AG10803 (cell line): ENCODE measurements at places on chromosomes 11 and 22.
A peak's percentile ranks its signal among the peaks of the same experiment; 100 is the strongest.

- peak; percentile 6 for DNase-seq
Observed at GRCh38 chr11:69311767-69312385, 17.9 kb downstream of the MYEOV start.

GRCh38 chr11:112861356-112861755, 99.9 kb upstream of the NCAM1 start:
- DNase-seq, result no peak

- no peak for DNase-seq
Observed at GRCh38 chr22:42868751-42869251, 11.7 kb upstream of the ARFGAP3 start.

DNA sequence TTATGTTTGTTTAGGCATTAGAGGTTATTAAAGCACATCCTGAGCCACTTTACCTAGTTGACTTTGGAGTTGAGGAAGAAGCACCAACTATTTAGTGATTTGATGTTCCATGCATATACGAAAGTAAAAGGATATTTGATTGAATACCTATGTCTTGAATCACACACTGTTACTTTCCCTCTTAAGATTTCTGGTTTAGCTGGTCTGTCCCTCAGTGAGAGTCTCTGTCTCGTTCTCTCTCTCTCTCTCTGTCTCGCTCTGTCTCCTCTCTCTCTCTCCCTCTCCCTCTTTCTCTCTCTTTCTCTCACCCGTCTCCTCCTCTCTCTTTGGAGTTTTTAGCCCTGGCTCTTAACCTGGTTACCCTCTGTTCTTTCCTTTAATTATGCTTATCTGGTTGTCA, 11.0 kb downstream of the CTNND1 start:
- no peak for DNase-seq

DNA sequence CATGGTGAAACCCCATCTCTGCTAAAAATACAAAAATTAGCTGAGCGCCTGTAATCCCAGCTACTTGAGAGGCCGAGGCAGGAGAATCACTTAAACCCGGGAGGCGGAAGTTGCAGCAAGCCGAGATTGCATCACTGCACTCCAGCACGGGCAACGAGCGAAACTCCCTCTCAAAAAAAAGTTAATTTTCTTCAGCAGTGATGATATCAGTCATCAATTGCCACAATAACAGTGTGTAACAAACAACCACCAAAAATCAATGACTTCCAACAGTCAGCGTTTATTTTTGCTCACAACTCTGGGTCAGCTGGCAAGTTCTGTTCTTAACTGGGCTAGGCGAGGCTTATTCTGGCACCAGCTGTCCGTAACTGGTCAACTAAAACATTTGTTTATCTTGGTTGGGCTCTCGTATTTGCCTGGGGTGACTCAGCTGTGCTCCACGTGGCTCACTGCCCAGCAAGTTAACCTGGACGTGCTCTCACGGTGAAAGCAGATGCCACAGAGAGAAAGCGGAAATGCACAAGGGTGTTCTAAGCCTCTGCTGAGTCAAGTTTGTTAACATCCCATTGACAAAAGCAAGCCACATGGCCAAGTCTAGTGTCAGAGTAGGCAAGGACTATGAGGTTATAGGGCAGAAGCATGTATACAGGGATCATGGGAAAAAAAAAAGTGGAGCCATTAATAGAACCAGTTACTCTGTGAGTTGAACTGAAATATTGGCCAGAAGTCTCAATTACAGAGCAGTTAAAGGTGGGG, 52.1 kb downstream of the LHFPL7 start:
- peak; percentile 88 for DNase-seq

GRCh38 chr22:27327981-27328721, 473.4 kb downstream of the MN1 start:
- no peak for DNase-seq

- no peak for DNase-seq
Observed at GRCh38 chr11:92316106-92316809, 91.6 kb downstream of the FAT3 start.

DNA sequence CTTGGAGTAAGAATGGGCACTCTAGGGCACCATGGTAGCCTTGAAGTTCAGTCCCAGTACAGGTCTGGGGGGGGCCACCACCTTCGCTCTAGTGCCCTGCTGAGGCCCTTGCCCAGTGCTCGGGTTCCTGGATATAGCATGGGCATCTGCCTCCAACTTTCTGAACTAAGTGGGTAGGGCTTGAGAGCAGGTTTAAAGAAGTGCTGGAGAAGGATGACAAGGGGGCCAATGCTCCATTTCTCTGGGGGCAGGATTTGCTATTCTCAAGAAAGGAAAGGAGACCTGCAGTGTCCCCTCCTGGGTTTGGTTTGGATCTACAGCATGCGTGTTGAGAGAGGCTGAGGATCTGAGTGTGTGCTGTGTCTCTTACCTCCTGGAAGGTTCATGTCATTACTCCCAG, 82.2 kb upstream of the SUSD2 start:
- no peak for DNase-seq

DNA sequence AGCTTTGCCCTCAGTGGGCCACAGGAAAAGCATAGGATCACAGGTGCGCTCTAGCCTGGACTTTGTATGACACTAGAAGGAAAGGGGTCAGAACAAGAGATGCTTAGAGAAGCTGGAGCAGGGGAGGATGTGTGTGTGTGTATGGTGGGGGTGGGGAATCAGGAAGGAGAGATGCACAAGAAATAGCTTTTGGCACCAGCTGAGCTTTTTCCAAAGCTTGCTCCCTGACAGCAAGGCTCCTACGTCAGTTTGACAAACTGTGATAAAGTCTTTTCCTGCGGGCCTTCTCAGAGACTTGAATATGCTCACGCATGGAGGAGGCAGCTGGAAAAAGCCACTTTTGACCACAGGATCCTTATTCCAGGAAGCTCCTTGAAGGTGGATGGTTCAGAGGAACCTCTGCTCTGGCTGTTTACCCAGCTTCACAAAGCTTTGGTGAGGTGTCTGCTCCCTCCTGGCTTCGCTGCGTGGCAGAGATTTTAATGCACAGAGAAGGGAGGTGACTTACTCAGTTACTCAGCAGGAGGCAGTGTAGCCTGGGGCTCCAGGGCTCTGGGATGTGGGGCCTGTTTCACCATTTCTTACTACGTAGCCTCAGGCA, 3.9 kb downstream of the CDC42EP1 start:
- DNase-seq, result no peak

GRCh38 chr22:41405588-41405987, 23.8 kb downstream of the TEF start:
- DNase-seq, result no peak

GRCh38 chr22:32997295-32997694, 60.9 kb downstream of the SYN3 start:
- DNase-seq, result no peak

DNA sequence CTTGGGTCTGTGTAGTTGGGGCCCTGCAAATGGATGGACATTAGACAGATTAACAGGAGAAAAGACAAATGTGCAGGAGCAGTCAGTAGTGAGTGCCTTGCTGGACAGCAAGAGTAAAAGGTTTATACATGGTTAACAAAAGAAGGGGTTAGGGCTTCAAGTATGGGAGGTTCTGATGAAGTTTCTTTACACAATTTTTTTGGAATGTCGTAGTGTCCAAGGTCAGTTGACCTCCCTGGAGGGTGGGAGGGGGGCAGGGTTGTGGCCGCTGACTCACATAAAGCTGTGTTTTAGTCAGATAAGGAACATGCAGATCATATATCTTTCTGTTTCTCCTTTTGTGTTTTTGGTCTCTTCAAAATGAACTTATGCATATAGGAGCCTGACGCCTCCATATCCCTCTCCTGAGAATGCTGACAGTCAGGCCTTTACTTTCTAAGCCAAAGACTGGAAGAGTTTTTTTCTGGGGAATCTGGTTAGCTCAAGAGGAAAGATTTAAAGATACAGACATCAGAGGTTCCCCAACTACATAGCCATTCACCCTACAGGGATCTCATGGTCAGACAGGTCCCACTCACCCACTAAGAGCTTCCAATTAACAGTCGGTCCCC, 134.3 kb downstream of the NECTIN1 start:
- peak; percentile 47 for DNase-seq

GRCh38 chr11:133955945-133956421, 785 bp downstream of the IGSF9B start:
- DNase-seq, result no peak

- peak; percentile 9 for DNase-seq
Observed at GRCh38 chr11:110092111-110092514, 1.1 kb upstream of the ZC3H12C start.

- DNase-seq, result peak; percentile 56
Observed at GRCh38 chr11:105004021-105004420, 18.9 kb downstream of the CASP5 start.

DNA sequence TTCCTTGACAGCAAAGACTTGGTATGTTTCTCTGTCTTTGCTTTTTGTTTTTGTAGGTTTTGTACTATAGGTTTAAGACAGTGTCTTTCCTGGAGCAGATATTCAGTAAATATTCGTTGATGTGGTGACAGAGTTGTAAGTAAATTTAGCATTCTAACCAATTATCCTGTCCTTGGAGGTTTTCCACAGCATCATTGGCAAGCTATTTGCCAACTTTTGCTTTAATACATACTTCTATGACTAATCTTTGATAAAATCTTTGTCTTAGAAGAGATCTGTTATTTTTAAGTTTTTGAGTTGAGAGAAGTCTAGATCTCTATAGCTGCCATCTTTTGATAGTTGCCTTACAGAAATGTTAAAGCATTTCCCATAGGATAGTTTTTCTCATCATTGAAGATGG, 3.8 kb downstream of the USP47 start:
- peak; percentile 31 for DNase-seq

DNA sequence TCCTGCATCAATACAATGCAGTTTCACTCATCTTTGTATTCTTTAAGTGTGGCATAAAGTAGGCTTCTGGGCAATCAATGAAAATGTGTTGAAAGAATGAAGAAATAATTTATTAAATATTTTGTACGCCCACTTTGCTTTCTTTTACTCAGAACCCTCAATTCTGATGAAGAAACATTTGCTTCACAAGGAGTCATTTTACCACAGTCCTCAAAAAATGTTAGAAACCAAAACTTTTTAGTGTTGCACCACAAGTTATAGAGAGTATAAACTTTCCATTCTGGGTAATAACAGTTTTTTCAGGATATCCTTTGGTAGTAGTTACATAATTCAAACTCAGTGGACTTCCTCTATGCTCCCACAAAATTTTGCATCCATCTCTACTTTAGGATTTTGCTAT, 360.5 kb downstream of the DLG2 start:
- DNase-seq, result no peak

DNA sequence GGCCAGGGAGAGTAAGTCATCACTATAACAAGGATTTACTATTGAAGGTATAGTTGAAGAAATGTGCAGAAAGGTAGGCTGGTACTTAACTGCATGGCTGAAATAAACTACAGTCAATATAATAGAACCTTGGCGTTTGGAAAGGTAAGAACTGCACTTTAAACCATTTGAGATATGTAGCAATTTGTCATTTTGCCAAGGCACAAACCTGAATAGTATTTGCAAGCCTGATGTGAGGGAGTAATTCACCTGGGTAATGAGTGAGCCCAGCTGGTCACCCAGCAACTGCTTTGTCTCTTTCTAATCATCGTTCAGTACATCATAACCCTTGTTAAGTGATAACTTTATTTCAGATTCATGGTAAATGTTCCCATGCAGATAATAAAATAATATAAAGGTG, 62.3 kb upstream of the SCUBE2 start:
- no peak for DNase-seq

GRCh38 chr11:134485316-134485715, 73.3 kb upstream of the B3GAT1 start:
- no peak for DNase-seq

DNA sequence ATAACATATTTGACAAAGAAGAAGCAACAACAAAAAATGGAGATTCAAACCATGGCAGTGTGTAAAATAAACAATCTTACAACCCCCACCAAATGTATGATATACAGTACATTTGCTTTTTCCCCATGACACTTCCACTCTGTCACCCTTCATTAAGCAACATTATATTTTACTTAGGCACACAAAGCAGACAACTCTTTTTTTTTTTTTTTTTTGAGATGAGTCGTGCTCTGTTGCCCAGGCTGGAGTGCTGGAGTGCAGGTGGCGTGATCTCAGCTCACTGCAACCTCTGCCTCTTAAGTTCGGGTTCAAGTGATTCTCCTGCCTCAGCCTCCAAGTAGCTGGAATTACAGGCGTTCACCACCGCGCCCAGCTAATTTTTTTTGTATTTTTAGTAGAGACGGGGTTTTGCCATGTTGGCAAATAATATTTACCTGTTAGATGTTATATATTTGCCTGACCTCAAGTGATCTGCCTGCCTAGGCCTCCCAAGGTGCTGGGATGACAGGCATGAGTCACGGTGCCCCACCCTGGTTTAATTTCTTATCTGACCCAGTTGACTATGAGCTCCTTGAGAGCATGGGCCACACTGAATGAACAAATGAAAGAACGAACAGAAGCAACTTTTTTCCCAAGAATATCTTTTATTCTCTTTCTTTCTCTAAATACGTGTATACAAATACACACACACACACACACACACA, 5.5 kb upstream of the PCF11 start:
- no peak for DNase-seq

GRCh38 chr11:70073871-70074371, 4.2 kb upstream of the ANO1 start:
- no peak for DNase-seq

- DNase-seq, result no peak
Observed at GRCh38 chr11:34298871-34299270, 58.9 kb downstream of the ABTB2 start.

DNA sequence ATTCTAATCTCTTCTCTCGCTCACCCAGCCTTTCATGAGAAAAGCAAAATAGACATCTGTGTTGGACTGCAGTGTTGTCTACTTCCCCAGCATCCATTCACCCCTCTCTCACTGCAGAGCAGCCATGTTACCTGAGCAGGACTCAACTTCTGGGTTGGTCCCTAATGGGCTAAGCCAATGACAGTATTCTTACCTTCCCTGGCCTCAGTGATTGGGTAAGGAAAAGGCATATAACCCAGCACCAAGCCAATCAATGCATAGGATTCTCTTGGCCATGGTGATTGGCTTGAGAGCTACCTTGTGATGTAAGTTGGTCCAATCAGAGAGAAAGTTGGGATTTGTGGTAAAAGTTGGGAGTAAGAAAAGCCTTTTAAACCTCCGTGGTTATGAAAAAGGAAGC, 99.8 kb upstream of the NECTIN1 start:
- DNase-seq, result no peak

GRCh38 chr11:126219547-126219946, 8.0 kb downstream of the FAM118B start:
- DNase-seq, result no peak

DNA sequence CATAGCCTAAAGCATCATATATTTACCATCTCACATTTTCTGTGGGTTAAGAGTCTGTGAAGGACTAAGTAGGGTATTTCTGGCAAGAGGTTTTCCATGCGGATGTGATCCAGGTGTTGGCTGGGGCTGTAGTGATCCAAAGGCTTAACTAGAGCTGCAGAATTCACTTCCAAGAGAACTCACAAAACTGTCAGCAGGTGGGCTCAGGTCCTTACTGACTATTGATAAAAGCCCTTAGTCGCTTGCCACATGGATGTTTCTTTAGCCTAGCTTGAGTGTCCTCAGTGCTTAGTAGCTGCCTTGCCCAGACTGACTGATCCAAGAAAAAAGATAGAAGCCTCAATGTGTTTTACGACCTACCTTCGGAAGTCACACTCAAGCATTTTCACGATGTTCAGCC, 250.8 kb downstream of the CNTN5 start:
- DNase-seq, result no peak
